Activated naive CD4-positive, alpha-beta T cell treated with anti-CD3 and anti-CD28 coated beads for 36 hours (primary cell): ENCODE measurements at places on chromosomes 12 and 14. TPM values are rescaled to one million over a fixed set of nuclear protein-coding genes. Genes with fewer than 3 reads are reported as not detected.

Gene C12orf60
- total RNA-seq: 3.1 TPM

Gene SERPINA3
- not detected for total RNA-seq

Gene ACSM4
- not detected for total RNA-seq

Gene IAPP
- not detected for total RNA-seq

Gene FOXN4
- not detected for total RNA-seq

Gene KRT5
- total RNA-seq: not detected

Gene AKAP5
- total RNA-seq: 0.69 TPM

Gene TMTC1
- not detected for total RNA-seq

Gene ALKBH2
- 32.7 TPM for total RNA-seq

Gene HOTAIR
- not detected for total RNA-seq

Gene EIF2S3B
- 2.1 TPM for total RNA-seq

Gene CDKN1B
- total RNA-seq: 35.9 TPM
